ENCODE measurements at places on chromosomes 2 and 18. TPM values are rescaled to one million over a fixed set of nuclear protein-coding genes. Genes with fewer than 3 reads are reported as not detected.

- H3K4me3 ChIP-seq: no peak overlapping the region
- DNase-seq: no peak
- no peaks in the 10 kb centered on the region for H3K27me3 ChIP-seq
- H3K4me1 ChIP-seq: no peaks in the 10 kb centered on the region
Measured at GRCh38 chr2:189628817-189629530, 32.3 kb upstream of the ASNSD1 start.

GRCh38 chr2:11103984-11104793, 51.1 kb upstream of the SLC66A3 start:
- H3K27ac ChIP-seq: no peak overlapping the region
- H3K27me3 ChIP-seq: no peaks in the 10 kb centered on the region
- no peaks in the 10 kb centered on the region for H3K4me1 ChIP-seq
- no peaks in the 10 kb centered on the region for H3K36me3 ChIP-seq

GRCh38 chr2:202408546-202409140, 32.5 kb downstream of the BMPR2 start:
- no peaks in the 10 kb centered on the region for H3K27me3 ChIP-seq
- DNase-seq: no peak
- H3K36me3 ChIP-seq: no peaks in the 10 kb centered on the region

- no peaks in the 10 kb centered on the region for H3K27me3 ChIP-seq
- no peak overlapping the region for H3K4me3 ChIP-seq
- no peak overlapping the region for H3K27ac ChIP-seq
Measured at GRCh38 chr2:222034058-222034457, 264.7 kb downstream of the PAX3 start.

- DNase-seq: no peak
- peak overlapping the region; percentile 97 for H3K27ac ChIP-seq
- H3K4me1 ChIP-seq: peaks cover 78% of the 10 kb centered on the region
- H3K4me3 ChIP-seq: peak overlapping the region; percentile 63
- no peaks in the 10 kb centered on the region for H3K36me3 ChIP-seq
Measured at GRCh38 chr2:85583667-85584353, 421 bp upstream of the VAMP5 start.

DNA sequence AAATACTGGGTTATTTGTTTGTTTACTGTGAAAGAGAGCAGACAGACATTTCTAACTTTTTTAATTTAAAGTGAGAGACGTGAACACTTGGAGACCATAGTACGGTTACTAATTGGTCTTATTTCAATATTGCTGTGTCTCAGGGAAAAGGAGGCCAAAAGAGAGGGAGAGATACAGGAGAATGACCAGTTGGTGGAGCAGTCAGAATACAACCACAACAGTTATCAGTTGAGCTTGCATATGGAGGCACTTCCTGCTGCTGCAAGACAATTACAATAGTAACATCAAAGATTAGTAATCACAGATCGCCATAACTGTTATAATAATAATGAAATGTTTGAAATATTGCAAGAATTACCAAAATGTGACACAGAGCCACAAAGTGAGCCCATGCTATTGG, 58.2 kb downstream of the TWSG1 start:
- no peak overlapping the region for H3K4me3 ChIP-seq
- H3K27me3 ChIP-seq: no peaks in the 10 kb centered on the region
- H3K27ac ChIP-seq: no peak overlapping the region
- H3K36me3 ChIP-seq: no peaks in the 10 kb centered on the region
- no peak for DNase-seq

KCNJ3 gene
- total RNA-seq: not detected

MBOAT2 gene
- total RNA-seq: 23.7 TPM

SLC5A7 gene
- 0.33 TPM for total RNA-seq

DNA sequence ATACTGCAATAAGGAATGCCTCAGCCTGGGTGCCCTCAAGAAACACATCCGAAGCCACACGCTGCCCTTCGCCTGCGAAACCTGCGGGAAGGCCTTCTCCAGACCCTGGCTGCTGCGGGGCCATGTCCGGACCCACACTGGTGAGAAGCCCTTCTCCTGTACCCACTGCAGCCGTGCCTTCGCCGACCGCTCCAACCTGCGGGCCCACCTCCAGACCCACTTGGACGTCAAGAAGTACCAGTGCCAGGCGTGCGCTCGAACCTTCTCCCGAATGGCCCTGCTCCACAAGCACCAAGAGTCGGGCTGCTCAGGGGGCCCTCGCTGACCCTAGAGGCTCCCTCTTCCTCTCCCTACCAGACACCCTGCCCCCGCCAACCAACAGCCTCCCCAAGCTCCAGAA, 37.6 kb downstream of the UNC80 start:
- DNase-seq: peak; percentile 67
- H3K36me3 ChIP-seq: no peaks in the 10 kb centered on the region
- no peak overlapping the region for H3K4me3 ChIP-seq
- no peak overlapping the region for H3K27ac ChIP-seq

GRCh38 chr2:173571887-173572680, 217.4 kb downstream of the CDCA7 start:
- no peaks in the 10 kb centered on the region for H3K27me3 ChIP-seq
- no peak overlapping the region for H3K4me3 ChIP-seq
- no peak for DNase-seq

GRCh38 chr18:61894751-61895524, 2.1 kb upstream of the RNF152 start:
- peak overlapping the region; percentile 89 for H3K27ac ChIP-seq
- no peak for DNase-seq
- H3K4me3 ChIP-seq: peak overlapping the region; percentile 87
- peaks cover 10% of the 10 kb centered on the region for H3K27me3 ChIP-seq
- no peaks in the 10 kb centered on the region for H3K36me3 ChIP-seq

DNA sequence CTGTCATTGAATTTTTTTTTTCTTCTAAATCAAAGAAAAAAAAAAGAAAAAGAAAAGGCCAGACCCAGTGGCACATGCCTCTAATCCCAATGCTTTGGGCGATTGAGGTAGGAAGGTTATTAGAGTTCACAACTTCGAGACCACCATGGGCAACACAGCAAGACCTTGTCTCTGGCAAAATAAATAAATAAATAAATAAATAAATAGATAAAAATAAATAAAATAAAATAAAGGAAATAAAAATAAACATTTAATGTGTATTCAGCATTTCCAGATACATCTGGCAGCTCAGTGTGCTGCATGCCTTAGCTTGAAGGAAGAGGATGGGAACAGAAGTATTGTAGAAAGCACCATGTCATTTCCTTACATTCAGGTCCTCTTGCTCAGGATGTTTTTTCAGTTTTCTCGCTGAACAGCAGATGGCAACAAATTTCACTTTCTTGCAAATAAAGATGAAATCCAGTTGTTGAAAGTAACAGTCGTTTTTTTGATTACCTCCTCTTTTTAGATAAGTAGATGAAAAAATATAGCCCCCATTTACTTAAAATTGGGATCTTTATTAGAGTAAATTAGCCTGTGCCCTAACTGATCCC, 25.7 kb upstream of the FAM178B start:
- no peak overlapping the region for H3K4me3 ChIP-seq
- H3K4me1 ChIP-seq: no peaks in the 10 kb centered on the region

GRCh38 chr2:7403092-7403775, 486.0 kb downstream of the RNF144A start:
- H3K27me3 ChIP-seq: no peaks in the 10 kb centered on the region
- DNase-seq: no peak
- H3K4me3 ChIP-seq: no peak overlapping the region
- no peaks in the 10 kb centered on the region for H3K4me1 ChIP-seq

GRCh38 chr2:7634409-7634808, 717.2 kb downstream of the RNF144A start:
- H3K27me3 ChIP-seq: no peaks in the 10 kb centered on the region
- H3K27ac ChIP-seq: no peak overlapping the region
- no peak overlapping the region for H3K4me3 ChIP-seq
- DNase-seq: no peak

- DNase-seq: no peak
- no peaks in the 10 kb centered on the region for H3K27me3 ChIP-seq
- no peaks in the 10 kb centered on the region for H3K36me3 ChIP-seq
- no peaks in the 10 kb centered on the region for H3K4me1 ChIP-seq
- no peak overlapping the region for H3K4me3 ChIP-seq
- H3K27ac ChIP-seq: no peak overlapping the region
Measured at GRCh38 chr2:206480161-206480560, 36.8 kb downstream of the ADAM23 start.

- no peaks in the 10 kb centered on the region for H3K4me1 ChIP-seq
- DNase-seq: no peak
- no peaks in the 10 kb centered on the region for H3K27me3 ChIP-seq
- H3K4me3 ChIP-seq: no peak overlapping the region
- H3K36me3 ChIP-seq: no peaks in the 10 kb centered on the region
- no peak overlapping the region for H3K27ac ChIP-seq
Measured at GRCh38 chr2:34912084-34912483, 1313.0 kb upstream of the FAM98A start.

DNA sequence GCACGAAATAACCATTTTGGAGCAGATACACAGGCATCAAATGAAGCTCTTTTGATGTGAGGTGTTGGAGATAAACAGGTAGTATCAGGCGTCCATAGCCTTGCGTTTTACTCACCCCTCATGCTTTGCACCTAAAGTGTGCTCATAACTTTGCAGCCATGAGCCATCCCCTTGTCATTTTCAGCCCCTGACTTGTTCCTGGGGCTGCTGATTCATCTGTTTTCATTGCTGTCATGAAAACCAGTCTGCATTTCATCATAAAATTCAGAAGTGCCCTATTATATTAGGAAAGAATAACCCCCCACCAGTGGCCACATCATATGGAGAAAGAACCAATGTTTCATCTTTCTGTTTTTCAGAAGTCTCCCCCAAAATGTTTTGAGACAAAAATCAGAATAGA, 329.7 kb upstream of the NRP2 start:
- H3K4me3 ChIP-seq: no peak overlapping the region
- no peak overlapping the region for H3K27ac ChIP-seq
- no peaks in the 10 kb centered on the region for H3K36me3 ChIP-seq
- H3K27me3 ChIP-seq: no peaks in the 10 kb centered on the region
- DNase-seq: no peak

ACTG2 gene
- total RNA-seq: 10.8 TPM

PID1 gene
- 56.7 TPM for total RNA-seq

STPG4 gene
- total RNA-seq: not detected

- DNase-seq: no peak
- no peaks in the 10 kb centered on the region for H3K27me3 ChIP-seq
- H3K4me1 ChIP-seq: no peaks in the 10 kb centered on the region
- H3K4me3 ChIP-seq: no peak overlapping the region
Measured at GRCh38 chr2:210667711-210668110, 111.3 kb downstream of the CPS1 start.

GRCh38 chr2:191263050-191263449, 17.8 kb downstream of the MYO1B start:
- peaks cover 15% of the 10 kb centered on the region for H3K4me1 ChIP-seq
- no peaks in the 10 kb centered on the region for H3K36me3 ChIP-seq
- no peaks in the 10 kb centered on the region for H3K27me3 ChIP-seq

PPP1R1C gene
- 2.6 TPM for total RNA-seq

DNA sequence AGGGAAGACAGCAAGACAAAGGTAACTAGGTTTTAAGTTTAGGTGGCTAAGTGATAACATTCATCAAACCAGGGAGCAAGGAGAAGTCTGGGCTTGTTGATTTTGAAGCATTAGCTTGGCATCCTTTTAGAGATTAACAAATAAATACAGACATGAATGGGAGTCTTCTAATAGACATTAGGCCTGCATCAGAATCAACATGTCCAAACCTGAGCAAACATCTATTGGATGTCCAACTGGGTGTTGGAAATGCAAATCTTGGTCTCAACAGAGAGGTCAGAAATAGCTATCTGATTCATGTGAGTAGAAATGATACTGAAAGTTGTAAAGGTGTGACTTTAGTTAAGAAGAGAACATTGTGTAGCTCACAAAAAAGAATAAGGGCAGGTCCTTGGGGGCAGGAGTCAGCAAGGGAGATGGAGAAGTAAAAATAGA, 85.5 kb upstream of the RND3 start:
- no peaks in the 10 kb centered on the region for H3K27me3 ChIP-seq
- H3K27ac ChIP-seq: no peak overlapping the region
- H3K4me3 ChIP-seq: no peak overlapping the region
- no peaks in the 10 kb centered on the region for H3K36me3 ChIP-seq

DNA sequence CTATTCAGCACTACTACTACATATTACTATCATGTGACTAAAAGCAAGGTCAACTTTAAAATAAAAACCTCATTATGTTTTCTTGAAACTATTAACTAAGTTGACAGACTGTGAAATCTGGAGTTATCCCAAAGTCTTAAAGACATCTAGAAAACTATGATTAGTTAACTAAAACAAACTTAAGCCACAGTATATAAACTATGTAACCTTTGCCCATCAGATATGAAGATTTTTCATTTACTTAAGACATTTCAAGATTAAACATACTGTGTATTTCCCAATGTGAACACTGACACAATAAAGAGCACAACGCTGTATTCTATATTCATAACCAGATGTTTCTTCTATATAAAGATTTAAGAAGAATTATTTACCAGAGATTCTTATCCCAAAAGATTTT, 33.5 kb upstream of the CACNB4 start:
- H3K27me3 ChIP-seq: no peaks in the 10 kb centered on the region
- no peak overlapping the region for H3K27ac ChIP-seq
- H3K36me3 ChIP-seq: no peaks in the 10 kb centered on the region
- no peaks in the 10 kb centered on the region for H3K4me1 ChIP-seq
- DNase-seq: no peak
- no peak overlapping the region for H3K4me3 ChIP-seq

- H3K36me3 ChIP-seq: no peaks in the 10 kb centered on the region
- no peak for DNase-seq
- H3K27me3 ChIP-seq: no peaks in the 10 kb centered on the region
- H3K27ac ChIP-seq: no peak overlapping the region
- H3K4me3 ChIP-seq: no peak overlapping the region
Measured at GRCh38 chr2:203510941-203511305, 24.2 kb downstream of the RAPH1 start.

SMAD4 gene
- 140 TPM for total RNA-seq

GRCh38 chr18:33670029-33670428, 92.0 kb downstream of the ASXL3 start:
- no peak for DNase-seq
- no peaks in the 10 kb centered on the region for H3K27me3 ChIP-seq
- no peaks in the 10 kb centered on the region for H3K36me3 ChIP-seq
- H3K27ac ChIP-seq: no peak overlapping the region
- H3K4me3 ChIP-seq: no peak overlapping the region

GRCh38 chr2:161722547-161723503, 98.6 kb downstream of the SLC4A10 start:
- no peaks in the 10 kb centered on the region for H3K4me1 ChIP-seq
- H3K36me3 ChIP-seq: no peaks in the 10 kb centered on the region
- H3K4me3 ChIP-seq: no peak overlapping the region

SCG2 gene
- 0.44 TPM for total RNA-seq

SLC25A52 gene
- not detected for total RNA-seq
